ENCODE measurements at places on chromosomes 1 and 21.

DNA sequence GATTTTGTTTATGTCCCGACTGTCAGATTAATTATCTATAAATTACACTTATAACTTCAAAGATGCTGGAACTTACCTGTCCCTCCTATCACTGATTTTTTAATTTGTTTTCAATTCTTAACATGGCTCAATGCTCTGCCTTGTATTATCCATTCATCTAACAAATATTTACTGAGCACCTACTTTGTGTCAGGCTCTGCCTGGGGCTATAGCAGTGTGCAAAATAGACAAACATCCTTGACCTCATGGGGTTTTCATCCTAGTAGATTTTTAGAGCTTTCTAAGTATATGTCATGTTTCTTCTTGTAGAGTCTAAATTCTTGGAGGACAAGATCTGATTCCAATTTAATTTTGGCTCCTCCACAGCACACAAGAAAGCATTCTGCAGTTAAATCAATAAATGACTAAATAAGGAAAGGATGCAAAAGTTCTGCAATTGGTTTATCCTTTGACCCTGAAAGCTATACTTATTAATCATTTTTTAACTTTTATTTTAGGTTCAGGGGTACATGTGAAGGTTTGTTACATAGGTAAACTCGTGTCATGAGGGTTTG, 10.8 kb upstream of the SMYD2 start:
- DNase-seq, result no peak

DNA sequence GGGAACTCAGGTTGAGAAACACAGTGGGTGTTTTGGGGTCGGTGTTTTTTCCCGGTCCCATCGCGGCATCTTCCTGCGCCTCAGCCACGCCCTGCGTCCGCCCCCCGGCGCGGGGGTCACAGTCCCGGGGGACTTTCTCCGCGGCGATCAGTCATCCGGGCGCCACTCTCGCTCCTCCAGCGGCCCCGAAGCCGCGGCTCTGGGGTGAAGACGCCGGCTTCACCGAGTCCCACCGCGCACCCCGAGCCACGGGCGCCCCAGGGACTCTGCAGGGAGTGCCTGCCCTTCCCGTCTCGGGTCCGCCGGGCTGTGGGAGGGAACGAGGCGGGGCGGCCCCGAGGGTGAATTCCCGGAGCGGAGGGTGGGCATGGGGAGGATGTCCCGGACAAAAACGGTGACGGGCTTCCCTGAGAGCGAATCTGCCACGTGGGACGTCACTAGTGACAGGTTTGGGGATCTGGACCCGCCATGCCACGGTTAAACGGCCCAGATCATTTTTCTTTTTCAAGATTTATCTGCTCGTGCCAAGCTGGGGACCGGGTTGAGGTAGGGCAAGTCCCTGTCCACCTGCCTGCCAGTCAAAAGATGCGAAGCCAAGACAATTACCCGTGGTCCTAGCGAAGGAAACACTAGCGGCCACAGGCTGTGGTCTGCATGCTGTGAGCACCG, 717 bp upstream of the BATF3 start:
- peak; percentile 50 for DNase-seq

- peak; percentile 95 for DNase-seq
These were observed at the start of gene ADAMTS1 for GRCh38 chr21:26845066-26845758. TSS of gene ADAMTS1 (minus strand) at chr21:26845409. CDS start at chr21:26844954, 455 bp downstream.

DNA sequence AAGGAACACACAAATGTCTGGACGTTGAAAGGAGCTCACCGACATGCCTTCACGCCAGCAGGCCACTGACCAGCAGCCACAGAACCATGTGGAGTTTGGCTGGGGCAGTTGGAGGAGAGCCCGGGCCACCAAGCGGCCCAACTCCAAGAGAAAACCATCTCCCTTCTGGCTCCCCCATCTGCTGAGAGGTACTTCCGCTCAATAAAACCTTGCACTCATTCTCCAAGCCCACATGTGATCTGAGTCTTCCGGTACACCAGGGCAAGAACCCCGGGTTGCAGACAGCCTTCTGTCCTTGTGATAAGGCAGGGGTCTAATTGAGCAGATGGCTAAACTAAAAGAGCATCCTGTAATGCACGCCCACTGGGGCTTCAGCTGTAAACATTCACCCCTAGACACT, 24.4 kb downstream of the RGS4 start:
- no peak for DNase-seq

- peak; percentile 17 for DNase-seq
These were observed 64.0 kb upstream of the HMCN1 start for GRCh38 chr1:185670187-185670627.

DNA sequence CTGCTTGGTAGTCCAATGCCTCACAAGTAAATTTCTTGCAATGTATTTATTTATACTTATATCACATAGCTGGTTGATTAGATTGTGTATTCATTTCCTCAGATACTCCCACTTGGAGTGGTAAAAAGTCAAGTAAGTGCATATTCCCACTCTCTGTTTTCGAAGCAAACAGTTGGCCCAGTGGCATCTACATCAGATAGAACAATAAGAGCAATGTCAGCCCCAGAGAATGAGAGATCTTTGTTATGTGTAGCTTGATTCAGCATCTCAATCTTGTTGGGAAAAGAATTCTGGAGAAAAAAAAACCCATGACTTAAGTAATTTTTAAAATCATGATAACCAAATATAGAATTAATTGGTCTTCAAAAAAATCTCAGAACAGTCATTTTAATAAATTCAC, 25.5 kb downstream of the RGL1 start:
- no peak for DNase-seq

GRCh38 chr1:3787349-3787715, 9.0 kb downstream of the LRRC47 start:
- DNase-seq, result no peak

DNA sequence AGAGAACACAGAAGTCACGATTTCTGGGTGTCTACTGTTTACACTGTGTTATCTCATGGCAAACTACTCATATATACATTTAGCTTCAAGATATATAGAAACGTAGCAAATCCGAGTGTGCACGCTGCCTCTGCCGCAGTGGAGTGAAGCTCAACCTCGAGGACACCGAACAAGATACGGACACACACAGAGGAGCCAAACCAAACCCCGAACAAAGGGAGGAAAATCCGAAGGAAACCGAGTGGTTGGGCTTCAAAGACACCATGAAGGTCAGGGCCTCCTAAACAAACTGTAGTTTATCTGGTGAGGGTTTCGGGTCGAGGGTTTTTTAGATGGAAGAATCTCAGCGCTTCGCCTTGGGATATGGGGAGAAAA, 34.5 kb downstream of the SLC45A1 start:
- DNase-seq, result no peak

DNA sequence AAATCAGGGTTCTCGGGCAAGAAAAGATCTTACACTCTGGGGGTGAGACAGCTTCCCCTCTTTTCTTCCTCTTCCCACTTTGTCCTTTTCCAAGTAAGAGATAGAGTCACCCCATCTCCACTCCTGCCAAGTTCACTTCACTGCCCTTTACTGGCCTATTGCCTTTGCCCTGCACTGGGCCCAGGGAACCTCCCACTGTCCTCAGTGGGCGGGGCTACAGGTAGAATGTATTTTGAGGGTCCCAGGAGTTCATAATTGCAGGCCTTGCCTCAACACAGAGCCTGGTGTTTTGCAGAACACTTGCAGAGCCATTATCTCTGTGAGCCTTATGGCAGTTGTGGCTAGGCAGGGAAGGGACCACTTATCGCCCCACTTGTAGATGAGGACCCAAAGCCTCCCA, 3.3 kb downstream of the AMPD2 start:
- no peak for DNase-seq

- no peak for DNase-seq
These were observed 27.3 kb upstream of the PDPN start for GRCh38 chr1:13556224-13556764.

- no peak for DNase-seq
These were observed 29.2 kb upstream of the PDXK start for GRCh38 chr21:43689556-43690337.

- DNase-seq, result no peak
These were observed 148.6 kb downstream of the ST6GALNAC5 start for GRCh38 chr1:77015748-77016341.

DNA sequence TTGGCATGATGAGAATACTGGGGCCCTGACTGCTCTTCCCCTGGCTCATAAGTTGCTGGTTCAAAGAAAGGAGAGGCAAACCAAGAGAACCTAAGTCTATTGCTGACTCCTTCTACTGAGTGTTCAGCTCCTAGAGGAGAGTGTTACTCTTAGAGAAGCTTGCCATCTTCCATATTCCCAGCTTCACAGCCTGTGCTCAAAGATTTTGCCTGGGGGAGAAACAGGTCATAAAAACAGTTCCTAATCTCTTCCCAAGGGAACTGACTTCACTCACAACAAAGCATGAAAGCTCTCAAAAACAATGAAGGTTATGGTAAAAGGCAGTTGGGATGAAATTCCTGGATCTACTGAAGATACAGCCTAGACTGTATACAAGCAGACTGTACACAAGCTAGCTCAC, 37.1 kb downstream of the LRRC40 start:
- no peak for DNase-seq

GRCh38 chr1:60376196-60376595, 302.6 kb upstream of the C1orf87 start:
- no peak for DNase-seq

DNA sequence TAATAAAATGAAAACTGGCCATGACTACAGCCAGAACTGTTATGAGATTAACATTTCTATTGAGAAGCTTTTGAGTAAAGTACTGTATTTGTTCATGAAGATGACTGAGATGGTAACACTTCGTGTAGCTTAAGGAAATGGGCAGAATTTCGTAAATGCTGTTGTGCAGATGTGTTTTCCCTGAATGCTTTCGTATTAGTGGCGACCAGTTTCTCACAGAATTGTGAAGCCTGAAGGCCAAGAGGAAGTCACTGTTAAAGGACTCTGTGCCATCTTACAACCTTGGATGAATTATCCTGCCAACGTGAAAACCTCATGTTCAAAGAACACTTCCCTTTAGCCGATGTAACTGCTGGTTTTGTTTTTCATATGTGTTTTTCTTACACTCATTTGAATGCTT, 164.0 kb downstream of the NEK7 start:
- DNase-seq, result no peak

GRCh38 chr1:183956559-183957188, 80.9 kb downstream of the COLGALT2 start:
- peak; percentile 69 for DNase-seq

DNA sequence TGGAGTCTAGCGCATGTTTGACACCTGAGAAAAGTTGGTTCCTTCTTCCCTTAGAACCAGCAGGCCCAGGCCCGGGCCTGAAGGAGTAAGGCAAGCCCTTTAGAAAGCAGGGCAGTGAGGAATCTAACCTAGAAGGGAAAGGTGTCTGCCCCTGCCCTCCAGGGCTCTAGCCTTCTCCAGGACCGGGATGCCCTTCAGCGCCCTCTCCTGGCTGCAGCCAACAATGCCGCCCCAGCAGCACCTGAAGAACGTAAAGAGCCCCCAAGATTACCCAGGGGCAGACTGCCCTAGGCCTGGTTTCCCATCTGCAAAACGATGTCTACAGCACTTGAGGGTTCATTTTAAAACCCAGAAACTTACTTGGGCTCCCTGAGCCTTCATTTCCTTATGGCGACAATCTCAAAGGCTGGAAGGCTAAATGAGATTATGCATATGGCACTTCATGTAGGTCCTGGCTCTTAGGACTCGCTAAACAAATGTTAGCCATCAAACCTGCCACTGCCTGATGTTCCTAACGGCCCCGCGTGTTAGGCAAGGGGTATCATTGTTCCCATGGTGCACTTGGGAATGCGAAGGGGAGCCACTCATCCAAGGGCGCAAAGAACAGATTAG, 106.7 kb upstream of the KLHDC7A start:
- DNase-seq, result no peak

DNA sequence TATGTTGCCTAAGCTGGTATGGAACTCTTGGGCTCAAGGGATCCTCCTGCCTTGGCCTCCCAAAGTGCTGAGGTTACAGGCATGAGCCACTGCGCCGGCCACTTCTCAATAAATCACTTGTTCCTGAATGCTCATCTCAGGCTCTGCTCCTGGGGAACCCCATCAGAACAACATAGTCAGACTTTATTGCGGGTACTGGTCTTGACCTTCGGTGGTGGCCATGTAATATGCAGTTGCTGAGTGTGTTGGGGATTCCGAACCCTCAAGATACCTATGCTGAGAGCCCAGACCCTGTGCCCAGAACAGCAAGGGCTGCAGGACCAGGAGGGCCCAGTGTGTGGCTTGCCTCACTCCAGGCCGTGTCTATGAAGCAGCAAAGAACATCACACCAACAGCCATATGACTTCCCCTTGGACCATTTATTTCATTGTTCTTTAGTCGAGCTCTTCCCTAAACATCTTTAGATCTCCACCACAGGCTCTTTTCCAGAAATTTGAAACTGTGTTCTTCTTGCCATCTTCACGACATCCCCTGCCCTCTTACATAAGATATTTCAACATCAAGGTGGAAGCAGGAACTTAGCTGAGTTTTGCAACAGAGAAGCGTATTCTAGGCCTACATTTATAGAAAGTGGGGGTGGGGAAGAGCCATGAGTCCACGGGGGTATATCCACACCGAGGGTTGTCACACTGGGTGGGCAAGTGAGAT, 12.7 kb upstream of the SDHB start:
- DNase-seq, result no peak

DNA sequence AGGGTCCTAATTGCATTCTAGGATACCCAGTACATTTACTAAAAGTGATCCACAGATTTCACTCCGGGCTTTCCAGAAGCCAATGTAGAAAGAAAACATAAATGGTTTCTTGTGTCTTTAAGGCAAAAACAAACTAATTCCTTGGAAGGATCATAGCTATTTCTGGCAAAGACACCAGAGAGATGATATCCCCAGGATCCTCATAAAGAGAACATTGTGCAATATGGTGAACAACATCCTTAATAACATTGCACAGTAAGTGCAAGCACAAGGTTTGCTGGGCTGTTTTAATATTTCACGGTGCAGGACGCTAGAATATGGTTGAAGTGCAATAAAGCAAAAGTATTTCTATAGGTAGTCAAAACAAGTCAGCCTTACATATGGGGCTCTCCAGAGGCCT, 83.0 kb downstream of the NTPCR start:
- no peak for DNase-seq

DNA sequence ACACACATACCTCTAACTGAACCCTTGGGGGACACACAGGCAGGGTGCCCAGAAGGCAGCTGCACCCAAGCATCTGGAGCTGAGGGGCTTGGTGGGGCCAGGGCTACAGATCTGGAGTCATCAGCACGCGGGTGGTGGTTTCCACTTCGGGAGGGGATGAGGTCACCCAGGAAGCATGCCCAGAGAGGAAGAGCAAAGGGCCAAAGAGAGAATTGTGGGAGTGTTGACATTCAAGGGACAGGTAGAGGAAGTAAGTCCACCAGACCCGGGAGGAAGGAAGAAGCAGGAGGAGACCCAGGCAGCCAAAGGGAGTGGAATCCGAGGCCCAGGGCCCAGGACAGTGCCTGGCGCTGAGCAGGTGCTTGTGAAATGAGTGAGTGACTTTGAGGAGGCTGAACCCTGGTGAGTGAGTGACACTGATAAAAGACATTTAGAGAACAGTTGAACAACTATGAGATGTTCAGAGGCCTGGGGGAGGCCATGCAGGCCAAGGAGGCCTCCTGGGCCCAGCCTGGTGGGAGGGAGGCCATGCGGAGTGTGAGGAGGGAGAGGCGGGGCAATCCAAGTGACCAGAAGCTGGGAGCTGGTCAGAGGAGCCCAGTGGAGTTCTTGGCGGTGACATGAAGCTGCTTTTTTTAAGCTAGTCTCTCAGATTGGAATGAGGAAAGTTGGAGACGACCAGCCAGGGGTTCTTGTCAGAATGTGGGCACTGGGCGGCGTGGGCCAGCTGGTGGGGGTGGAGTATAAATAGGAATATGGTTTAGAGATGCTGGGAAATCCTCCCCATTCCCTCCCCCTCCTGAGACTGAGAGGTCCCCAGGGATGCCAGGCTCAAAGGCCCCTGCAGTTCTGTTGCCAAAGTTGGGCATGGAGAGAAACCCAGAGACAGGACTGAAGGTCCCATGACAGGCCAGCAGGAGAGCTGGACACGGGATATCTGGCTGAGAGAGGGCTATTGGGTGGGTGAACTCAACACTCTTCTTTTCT, 7.9 kb downstream of the CDK18 start:
- DNase-seq, result no peak

Data from AG08396 (cell line).